GM12865 (cell line): ENCODE measurements at places on chromosomes 5 and 9.
A peak's percentile ranks its signal among the peaks of the same experiment; 100 is the strongest.

GRCh38 chr5:167819406-167819805 is 472.0 kb upstream of the WWC1 start:
- peak; percentile 72 for DNase-seq

DNA sequence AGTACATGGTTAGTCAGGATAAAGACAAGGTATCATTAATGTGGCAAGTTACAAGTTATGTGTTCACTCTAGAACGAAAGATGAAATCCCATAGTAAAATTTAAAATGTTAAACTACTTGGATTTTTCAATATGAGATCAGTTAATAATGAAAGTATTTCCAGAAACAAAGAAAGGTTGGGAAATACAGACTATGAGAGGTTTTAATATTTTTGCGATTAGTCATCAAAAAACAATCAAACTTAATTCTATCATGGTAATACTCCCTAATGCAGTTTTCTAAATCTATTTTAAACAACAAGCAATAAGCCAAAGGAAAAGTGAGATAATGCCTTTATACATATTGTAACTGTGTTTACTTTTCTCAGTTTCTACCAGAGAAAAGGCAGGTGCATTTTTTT is 10.6 kb downstream of the CDH12 start:
- DNase-seq, result no peak

DNA sequence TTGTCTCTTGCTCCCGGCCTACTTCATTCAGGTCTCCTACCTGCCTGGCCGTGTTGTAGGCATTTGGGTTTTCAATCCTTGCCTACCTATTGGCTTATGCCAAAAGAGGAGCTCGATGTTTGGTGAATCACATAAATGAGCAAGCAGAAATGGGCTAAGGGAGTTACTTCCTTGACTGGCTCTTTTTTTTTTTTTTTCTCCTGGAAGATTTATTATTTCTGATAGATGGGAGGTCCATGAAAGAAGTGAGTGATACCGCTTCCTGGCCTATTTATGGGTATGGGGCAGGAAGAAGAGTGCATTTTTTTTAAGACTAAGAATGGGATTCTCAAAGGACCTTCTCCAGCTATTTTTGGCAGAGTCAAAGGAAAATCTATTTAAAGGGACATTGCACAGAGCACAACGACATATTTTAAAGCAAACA is 294.1 kb downstream of the ARHGAP26 start:
- DNase-seq, result no peak

DNA sequence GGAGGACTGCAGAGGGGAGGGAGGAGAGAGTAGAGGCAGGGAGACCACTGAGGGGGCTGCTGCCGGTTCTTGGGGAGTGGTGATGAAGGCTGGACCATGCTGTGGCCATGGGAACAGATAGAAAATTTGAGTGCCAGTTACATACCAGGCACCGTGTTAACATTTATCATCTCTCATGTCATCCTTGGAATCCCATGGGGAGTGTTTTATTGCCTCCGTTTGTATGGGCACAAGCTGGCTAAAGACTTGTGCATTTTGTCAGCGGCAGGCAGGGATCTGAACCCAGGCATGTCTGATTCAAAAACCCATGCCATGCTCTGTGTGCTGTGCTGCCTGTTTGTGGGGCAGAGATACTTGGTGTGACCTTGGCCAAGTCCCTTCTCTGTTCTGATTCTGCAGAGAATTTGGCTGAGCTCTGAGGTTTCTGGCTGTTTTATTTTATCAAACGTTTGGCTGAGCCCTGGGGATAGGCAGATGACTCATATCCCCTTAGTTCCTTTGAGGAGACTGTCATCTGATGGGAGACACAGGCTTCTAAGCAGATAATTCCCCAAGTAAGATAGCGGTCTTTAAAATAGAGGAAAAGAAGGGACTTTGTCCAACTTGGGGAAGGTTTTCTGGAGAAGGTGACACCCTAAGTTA is 22.2 kb downstream of the COL27A1 start:
- no peak for DNase-seq

DNA sequence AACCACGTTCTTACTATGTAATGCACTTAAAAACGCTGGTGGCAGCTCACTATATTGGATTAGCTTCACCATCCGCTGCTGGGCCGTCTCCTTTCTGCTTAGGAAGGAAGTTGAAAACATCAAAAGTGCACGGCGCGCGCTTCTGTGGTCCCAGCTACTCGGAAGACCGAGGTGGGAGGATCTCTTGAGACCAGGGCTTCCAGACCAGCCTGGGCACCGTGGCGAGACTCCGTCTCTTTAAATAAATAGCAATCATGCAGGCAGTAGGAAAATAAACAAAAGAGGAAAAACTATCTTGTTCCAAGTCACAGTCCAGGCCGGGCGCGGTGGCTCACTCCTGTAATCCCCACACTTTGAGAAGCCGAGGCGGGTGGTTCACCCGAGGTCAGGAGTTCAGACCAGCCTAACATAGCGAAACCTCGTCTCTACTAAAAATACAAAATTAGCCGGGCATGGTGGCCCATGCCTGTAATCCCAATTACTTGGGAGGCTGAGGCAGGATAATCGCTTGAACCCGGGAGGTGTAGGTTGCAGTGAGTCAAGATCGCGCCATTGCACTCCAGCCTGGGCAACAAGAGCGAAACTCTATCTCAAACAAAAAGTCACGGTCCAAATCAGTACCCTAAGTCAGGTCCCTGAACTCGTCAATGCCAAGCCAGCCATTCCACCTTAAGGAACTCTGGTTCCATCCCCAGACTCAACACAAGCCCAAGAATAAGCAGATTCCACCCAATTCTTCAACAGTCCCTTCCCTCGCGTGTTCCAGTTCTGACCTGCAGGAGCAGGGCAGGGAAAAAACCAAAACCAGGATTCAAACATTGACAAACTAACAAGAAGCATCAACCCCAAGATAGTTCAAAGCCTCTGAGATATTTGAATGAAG is 1.0 kb upstream of the GOLGA1 start:
- peak; percentile 83 for DNase-seq
